ENCODE measurements at places on chromosomes 3 and 15.
A peak's percentile ranks its signal among the peaks of the same experiment; 100 is the strongest.

DNA sequence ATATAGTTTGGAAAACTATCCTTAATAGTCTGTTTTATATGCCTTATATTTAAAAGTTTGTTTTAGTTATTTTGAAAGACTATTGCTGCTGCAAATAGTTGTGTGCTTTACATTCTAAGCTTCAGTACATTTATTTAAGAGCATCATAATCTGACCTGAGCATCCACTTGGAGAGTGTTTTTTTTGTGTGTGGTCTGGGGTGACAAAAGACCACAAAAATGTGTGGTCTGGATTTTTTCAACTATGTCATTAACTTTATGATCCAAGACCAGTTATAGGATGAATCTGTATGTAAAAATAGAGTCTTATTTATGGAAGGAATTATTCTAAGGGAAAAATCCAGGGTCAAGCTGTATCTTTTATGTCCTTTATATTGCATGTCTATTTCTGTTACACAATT is 77.4 kb downstream of the SLTM start:
- no peak for DNase-seq

DNA sequence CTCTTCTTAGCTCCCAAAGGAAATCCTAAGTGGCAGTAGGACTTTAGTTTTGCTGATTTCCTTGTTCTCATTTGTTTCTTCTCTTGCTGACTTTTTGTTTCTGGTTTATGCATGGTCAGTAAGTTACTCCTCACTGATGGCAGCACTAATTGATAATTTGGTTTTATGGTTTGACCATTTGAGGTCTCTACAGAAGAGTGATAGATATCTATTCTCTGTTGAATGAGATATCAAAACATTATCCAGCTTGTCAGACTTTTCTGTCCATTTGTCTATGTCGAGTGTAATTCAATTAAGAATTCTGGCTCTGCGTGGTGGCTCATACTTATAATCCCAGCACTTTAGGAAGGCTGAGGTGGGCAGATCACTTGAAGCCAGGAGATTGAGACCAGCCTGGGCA is 84.5 kb upstream of the PLXND1 start:
- DNase-seq: no peak

DNA sequence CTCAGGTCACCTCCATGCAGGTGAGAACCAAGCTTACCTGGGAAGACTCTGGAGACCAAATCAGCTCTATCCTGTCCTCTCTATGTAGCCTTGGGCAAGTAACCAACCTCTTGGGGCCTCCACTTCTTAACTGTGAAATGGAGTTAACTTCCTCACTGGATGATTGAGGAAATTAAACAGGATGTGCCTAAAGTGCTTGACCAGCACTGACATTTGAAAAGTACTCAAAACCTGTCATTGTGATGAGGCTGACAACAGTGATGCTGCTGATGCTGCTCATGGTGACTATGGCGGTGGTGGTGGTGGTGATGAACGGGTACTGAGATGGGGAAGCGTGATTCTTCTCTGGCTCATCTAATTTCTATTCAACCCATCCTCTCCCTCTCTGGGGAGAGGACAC is 22.3 kb downstream of the VIPR1 start:
- DNase-seq: no peak

GRCh38 chr15:50009634-50010033 is 109.4 kb downstream of the ATP8B4 start:
- DNase-seq: no peak

GRCh38 chr15:99729920-99730319 is 3.3 kb downstream of the LYSMD4 start:
- no peak for DNase-seq

- DNase-seq: peak; percentile 26
These were observed 1.4 kb upstream of the PARP14 start for GRCh38 chr3:122679085-122679881.

DNA sequence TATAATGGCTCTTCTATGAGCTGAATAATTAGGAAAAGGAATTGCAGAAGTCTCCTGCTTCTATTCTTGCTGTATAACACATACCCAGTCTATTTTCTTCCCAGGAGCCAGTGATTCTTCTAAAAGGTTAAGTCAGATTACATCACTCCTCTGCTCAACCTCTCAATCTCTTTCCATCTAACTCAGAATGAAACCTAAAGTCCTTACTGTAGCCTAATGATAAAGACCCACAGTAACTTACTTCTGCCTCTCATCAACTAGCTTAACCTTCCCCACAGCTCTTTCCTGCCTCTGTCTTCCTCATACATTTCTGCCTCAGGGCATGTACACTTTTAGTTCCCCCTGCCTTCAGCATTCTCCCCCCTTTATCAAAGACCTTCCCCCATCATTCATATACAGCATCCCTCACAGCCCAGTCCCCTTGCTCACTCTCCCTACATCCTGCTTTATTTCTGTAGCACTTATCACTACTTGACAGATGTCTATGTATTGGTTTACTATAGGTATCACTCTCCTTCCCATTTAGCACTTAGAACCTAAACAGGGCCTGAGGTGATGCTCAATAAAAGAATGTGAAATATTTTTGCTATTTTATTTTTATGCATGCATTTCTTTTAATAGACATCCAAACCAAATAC is 28.5 kb upstream of the CMTM6 start:
- no peak for DNase-seq

- no peak for DNase-seq
These were observed 48.6 kb downstream of the SLC12A8 start for GRCh38 chr3:125163739-125164601.

DNA sequence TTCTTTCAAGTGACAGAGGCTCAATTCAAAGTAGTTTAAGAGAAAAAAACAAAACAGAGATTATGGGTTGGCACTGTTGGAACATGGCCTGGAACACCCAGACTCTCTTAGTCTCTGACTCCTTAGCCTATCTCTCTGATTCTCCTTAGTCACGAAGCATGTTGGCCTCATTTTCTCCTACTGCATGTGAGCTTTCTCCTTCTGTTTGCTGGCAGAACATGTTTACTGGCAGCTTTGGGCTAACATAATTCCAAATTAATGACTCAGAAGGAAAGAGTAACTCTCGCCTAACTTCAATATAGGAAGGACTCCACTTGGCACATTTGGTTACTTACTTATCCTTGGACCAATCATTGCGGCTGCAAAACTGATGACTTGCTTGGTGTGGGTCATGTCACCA is 21.7 kb upstream of the CCDC39 start:
- DNase-seq: no peak

DNA sequence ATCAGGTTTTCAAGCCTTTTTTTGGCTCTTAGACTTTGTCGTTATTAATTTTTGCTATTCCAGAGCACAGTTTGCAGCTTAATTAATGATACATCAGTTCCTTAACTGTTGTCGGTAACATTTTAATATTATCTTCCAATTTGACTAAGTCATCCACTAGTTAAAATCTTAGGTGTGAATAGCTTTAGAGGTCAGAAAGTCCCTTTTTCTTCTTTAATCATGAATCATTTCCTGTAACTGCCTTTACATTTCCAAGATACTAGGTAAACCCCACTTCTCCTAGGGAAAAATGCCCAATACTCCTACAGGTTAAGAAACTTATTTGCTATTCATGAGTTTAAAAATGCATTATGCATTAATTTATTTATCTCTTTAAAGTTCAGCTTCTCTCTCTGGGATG is 260.9 kb upstream of the CFAP20DC start:
- no peak for DNase-seq

DNA sequence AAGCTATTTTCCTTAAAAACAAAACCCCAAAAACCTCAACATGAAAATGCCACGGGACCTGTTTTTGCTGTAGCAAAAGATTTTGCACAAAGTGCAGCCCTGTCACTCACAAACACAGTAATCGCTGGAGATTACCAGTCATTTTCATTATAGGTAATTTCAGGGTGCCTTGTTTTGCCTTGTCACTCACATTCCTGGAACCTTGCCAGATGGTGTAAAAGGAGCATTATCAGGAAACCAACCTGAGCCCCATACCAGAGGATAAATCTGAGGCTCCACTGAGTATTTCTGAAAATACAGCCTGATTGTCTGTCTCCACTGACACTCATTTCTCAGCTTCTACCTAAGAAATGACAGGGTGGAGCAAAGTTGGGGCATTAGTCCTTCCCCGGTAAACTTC is 791.3 kb upstream of the LMCD1 start:
- DNase-seq: no peak

DNA sequence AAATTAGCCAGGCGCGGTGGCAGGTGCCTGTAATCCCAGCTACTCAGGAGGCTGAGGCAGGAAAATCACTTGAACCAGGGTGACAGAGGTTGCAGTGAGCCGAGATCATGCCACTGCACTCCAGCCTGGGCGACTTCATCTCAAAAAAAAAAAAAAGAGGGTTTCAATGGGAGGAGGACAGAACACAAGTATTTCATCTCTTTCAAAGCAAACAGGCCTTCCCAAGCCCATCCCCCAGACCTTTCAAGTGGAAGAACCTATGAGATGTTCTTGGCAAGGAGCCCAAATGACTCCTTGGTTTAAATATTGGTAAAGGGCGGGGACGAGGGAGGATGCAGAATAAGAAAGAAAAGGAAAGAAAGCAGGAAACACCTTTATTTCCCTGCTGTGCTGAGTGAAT is 62.2 kb upstream of the MCF2L2 start:
- DNase-seq: no peak

DNA sequence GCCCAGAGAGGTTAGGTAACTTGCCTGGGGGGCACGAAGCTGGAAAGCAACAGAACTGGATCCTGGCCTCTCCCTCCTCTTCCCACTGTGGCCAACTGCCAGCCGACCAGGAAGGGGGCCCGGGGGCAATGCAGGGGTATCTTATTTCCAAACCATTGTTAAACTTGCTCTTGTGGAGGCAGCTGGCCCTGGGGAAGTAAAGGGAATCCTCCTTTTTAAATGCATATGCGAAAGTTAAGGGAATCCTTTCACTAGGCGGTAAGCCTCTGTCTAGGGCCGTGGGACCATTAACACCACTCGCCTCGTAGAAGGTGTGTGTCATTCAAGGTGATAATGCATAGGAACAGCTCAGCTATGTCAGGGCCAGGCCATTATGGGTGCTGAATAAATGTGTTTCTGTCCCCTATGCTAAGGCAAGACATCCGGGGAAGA is 68.6 kb downstream of the ST6GAL1 start:
- DNase-seq: no peak

- no peak for DNase-seq
These were observed 36.4 kb upstream of the BOC start for GRCh38 chr3:113174801-113175485.

DNA sequence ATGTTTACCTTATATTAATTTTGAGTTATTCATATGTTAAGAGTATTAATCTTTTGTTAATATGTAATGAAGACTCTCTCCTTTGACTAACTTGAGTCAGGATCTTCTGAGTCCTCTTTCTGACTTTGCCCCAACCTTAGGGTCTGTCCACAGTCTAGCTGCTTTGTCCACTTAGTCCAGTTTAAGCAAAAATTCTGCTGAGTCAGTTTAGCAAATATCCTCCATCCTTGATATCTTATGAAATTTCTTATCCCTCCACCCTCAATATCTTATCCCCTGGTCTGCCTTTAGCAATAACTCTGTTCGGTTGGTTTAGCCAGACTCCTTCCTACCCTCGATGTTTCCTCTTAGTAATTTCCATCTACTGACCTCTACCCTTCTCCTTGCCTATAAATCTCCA is 91.7 kb downstream of the DIPK2A start:
- DNase-seq: no peak

DNA sequence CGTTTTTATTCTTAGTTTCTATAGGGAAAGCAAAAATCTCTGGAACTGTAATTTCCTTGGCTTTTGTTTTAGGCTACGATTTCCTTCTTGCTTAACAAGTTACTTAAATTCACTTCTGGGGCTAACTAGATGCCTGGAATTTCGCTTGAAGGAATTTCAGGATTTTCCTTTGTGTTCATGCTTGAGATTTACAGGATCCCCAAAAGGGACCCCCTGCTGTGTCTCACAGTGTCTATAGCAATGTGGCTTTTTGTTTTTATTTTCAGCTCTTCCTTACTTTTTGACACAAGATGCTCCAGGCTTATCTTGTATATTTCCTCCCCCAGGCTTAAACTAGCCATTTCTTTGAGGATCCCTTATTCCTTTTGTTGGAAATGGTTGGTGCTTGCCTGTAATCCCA is 95.5 kb upstream of the DPPA4 start:
- no peak for DNase-seq

- DNase-seq: no peak
These were observed 936.8 kb downstream of the EPHA3 start for GRCh38 chr3:90044084-90044816.

- DNase-seq: no peak
These were observed 18.4 kb upstream of the ABTB1 start for GRCh38 chr3:127654374-127654773.

- no peak for DNase-seq
These were observed 65.7 kb downstream of the CMTM8 start for GRCh38 chr3:32303977-32304881.

DNA sequence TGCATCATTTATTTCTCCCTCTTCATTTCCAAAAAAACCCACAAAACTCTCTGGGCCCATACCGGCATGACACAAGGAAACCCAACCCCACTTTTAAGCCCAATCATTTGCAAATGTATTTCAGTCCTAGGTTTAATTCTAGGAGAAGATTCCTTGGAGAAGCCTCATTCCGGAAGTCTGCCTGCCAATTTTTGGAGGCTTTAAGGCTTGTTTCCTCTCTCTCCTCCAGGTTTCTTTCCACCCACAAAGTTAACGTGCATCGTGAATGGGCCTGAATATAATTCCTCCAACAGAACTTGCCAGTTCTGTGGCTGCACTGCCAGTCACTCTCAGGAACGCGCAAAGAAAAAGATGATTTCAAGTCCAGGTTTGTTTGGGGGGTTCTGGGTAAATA is 69.9 kb upstream of the FOXP1 start:
- DNase-seq: no peak

GRCh38 chr15:29457729-29458128 is 188.1 kb upstream of the NSMCE3 start:
- DNase-seq: no peak

- DNase-seq: no peak
These were observed 7.5 kb downstream of the P2RY1 start for GRCh38 chr3:152842413-152842812.

DNA sequence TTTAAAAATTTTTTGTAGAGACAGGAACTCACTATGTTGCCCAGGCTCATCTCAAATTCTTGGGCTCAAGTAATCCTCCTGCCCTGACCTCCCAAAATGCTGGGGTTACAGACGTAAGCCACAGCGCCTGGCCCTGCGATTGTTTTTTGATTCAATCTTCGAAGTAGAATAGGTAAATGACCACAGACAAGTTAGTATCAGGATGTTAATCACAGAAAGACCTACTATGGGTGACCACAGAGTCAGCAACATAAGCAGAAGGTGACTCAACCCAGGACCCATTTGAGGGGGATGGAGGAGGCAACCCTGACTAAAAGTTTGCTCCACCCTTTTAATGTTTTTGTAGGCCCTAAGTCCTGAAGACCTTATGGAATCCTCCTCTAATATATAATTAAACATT is 10.0 kb upstream of the USP3 start:
- no peak for DNase-seq

GRCh38 chr15:48861813-48862431 is 16.0 kb upstream of the EID1 start:
- DNase-seq: no peak

DNA sequence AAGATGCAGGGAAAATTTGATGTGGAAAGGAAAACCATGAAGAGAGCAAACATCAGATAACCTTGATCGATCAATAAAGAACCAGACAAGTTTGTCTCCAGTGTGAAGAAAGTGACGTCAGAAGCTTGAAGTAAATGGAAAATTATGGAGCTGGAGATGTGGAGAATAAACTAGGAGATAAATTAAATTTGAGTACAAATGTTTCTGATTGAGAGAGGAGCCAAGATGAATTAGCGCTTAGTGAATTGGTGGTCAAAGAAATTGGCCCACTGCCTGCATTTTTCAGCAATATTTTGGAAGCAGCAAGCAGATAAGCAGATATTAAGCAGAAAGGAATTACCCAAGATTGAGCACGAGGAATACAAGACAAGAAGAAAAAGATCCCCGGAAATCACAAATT is 567.3 kb upstream of the ZNF385D start:
- DNase-seq: no peak
